ENCODE measurements at places on chromosomes 5 and 9.
A peak's percentile ranks its signal among the peaks of the same experiment; 100 is the strongest.

DNA sequence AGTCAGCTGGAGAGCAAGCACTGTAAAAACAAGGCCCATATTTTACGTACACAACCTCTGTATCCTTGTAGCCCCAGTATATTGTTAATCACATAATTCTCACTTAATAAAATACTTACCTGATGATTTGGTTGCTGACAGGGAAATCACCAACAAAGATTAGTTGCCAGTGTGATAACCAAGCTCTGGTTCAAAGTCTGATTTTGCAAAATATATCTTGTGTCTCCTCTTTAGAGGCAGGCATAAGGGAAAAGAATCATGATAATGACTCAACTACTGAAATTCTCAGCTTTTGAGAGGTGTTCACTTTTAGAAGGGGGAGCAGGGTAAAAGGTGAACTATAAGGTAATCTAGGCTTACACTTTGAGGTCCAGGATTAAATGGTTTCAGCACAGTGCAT lies 351.1 kb upstream of the CD180 start:
- no peak for DNase-seq

DNA sequence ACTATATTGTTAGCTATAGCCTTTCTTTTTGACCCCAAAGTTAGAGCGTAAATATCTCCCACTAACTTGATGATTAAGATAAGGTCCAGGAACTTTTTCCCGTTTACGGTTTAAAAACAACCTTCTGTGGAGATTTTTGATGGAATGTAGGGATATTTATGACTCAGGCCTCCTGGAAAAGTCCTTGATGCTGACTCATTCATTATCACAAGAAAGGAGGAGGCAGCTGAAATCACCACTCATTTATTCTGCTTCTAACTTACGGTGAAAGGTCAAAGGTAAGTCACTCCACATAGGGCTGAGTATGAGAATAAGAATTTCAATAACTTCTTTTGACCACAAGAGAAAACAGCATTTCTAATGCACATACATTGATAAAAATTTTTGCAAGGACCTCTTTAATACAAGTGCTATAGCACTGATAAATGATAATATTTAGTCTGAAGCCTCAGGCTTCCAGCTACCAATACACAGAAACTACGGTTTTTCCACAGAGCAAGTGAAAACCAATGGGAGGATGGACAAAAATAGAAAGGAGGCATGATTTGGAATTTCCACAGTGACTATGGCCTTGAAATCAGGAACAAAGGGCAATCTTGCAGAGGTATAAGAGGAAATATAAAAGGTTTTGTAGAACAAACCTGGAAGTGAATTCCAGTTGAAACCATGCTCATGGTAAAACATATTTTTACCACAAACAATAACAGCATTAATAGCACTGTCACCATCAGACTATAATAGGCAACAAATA lies 146.5 kb downstream of the PPP2R2B start:
- DNase-seq: no peak

DNA sequence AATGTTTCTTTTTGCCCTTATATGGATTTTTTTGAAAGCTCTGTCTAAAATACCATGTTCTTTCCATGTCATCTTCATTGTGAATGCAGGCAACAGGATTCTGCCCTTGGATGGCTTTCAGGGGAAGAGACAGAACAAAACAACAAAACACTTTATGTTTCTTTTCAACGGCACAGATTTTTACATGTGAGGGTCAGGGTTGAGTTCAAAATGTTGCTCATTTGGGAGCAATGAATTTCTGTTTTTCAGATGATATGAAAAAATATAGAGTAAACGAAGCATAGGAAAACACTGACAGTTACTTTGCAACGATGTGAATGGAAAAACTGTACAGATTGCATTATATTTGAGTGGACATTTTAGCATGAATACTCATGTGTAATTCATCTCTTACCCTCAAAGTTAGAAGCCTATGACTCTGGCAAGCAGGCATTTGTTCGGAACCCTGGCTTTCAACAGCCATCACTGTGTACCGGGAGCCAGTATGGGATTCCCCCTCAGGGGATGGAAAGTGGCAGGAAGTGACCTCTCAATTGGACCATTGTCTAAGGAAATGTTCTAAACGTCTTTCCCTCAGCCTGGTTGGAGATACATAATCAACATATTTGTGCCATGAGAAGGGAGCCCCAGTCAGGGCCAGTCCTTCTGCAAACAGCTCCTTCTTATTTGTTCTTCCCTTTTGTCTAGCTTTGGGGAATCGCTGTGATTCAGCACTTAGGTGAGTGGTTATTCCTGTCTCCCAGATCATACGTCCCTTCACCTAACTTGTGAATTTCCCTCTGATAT lies 153.9 kb upstream of the MEF2C start:
- no peak for DNase-seq

- no peak for DNase-seq
Measured at GRCh38 chr5:143443330-143443729, 39.8 kb upstream of the NR3C1 start.

DNA sequence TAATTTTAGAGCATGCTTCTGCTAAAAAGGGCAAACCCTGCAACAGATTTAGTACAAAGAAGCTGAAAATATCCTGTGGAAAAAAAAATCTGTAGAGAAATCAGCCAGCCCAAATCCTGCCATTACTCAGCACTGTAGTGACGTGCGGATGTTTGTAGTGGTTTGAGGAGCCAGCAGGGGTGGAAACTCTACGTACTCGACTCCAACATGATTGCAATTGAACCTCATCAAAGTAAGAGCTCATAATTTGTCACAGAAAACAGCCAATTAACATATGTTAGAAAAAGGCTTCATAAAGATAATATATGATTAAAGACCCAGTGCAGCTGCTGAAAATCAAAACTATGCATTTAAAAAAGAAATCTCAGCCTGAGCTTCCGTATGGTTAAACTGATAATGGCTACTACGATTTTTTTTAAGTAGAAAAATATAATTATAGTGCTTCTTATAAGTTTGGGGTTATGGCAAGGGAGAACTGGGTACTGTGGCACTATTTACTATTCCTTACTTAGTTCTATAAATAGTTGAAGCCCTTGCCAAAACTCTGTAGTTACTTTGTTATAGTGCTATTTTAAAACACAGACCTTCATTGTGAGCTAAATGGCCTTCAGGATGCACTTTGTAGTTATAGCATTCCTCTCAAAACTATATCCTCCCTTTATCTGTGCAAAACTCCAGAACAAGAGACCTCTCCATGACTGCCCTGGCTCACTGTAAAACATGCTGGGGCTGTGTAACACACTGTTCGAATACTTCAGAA lies 49.4 kb downstream of the MEF2C start:
- DNase-seq: peak; percentile 80

- DNase-seq: no peak
Measured at GRCh38 chr9:122383992-122384461, 13.2 kb downstream of the PTGS1 start.

DNA sequence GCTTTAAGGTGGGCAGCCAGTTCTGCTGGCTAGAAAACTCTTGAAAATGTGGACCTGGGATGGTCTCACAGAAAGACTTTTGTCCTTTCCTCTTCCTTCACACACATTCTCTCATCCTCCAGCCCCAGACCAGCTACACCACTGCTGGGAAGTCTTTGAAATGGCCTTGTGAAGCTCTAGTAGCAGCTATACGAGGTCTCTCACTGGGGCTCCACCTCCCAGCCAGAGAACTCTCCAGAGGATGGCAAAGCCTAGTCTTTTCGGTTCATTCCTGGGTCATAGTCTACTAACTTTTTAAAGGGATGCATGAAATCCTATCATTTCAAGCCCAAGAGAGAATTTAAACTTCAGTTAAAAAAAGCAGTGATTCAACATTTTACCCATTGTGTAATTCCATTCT lies 133.9 kb upstream of the ERCC6L2 start:
- DNase-seq: no peak

DNA sequence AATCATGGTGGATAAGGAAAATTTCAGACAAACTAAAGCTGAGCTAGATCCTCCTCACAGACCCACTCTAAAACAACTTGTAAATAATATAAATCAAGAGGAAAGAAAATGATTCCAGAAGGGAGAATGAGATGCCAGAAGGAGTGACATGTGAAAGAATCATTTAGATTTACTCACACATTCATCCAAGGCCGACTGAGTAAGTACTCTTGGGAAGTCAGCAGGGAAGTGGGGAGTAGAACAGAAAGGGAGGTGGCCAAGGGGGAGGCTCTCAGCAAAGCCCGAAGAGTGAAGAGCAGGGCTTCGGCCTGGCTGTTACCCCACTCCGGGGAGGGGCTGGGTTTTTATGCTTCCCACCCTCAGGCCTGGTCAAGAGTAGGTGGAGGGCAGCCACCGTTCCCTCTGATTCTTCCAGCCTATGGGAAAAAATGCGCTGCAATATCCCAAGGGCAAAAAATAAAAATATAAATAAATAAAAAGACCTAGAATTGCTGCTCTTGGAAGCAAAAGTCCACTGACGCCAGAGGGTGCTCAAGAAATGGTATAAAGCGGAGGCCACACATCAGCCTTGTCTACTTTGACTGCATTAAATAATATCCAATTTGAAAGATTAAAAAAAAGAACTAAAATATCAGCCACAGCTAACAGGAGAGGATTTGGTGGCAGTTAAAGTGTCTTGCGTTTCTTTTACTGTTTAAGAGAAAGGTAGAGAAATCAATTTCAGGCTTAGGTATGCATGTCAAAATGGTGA lies 110.2 kb upstream of the COL5A1 start:
- DNase-seq: no peak

DNA sequence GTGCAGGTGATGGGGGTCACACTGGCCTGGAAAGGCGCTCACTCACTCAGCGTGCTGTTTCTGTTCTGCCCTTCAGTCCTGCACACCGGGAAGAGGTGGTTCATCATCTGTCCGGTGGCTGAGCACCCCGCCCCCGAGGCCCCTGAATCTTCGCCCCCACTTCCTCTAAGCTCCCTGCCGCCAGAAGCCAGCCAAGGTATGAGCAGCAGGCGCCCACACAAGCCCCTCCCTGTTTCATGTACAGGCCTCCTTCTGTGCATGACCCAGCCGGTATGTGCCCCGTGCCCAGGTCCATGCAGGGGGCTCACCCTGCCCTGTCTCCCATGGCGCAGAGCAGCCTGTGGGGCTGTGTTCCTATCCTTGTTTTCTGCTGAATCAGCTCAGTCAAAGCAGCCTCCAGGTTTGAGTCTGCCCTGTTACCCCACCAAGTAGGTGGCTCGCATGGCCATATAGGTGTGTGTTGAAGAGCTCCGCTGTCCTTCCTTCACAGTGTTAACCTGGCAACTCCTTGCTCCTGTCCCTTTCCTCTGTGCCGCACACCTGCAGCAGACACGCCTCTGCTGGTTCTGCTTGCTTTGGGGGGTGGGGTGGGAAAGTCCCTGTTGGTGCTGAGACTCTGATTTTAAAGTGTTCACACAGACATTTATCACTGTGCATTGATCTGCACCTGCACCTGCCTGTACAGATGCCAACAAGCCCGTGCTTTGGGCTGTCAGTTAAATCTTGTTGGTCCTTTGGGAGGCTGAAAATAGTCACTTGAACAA lies 84.8 kb downstream of the WNK2 start:
- peak; percentile 93 for DNase-seq

- DNase-seq: no peak
Measured at GRCh38 chr5:107764976-107765804, 94.5 kb upstream of the EFNA5 start.

- DNase-seq: no peak
Measured at GRCh38 chr5:160183075-160183474, 46.2 kb upstream of the FABP6 start.

GRCh38 chr9:35758475-35759050 lies 4.5 kb upstream of the MSMP start:
- DNase-seq: no peak

GRCh38 chr9:15268317-15268716 lies 38.7 kb downstream of the TTC39B start:
- DNase-seq: no peak

DNA sequence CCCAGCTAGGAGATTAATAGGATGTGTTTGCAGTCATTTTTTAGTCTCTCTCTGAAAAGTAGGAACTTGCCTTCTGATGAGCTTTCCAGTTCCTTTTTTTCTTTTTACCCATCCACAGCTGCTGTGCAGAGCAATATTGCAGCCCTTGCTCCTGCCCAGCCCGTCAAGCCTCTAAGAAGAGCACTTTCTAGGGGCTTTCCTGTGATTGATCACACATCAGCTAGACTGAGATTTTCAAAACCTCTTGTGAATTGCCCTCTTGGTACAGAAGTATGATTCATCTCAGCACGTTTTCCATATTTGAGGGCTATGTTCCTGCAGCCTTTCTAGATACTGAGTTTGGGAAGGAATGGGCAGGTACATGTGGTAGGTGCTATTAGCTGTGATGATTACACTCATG lies 93.9 kb downstream of the GALNT10 start:
- peak; percentile 3 for DNase-seq

- DNase-seq: no peak
Measured at GRCh38 chr9:19630760-19631159, 158.1 kb downstream of the SLC24A2 start.

DNA sequence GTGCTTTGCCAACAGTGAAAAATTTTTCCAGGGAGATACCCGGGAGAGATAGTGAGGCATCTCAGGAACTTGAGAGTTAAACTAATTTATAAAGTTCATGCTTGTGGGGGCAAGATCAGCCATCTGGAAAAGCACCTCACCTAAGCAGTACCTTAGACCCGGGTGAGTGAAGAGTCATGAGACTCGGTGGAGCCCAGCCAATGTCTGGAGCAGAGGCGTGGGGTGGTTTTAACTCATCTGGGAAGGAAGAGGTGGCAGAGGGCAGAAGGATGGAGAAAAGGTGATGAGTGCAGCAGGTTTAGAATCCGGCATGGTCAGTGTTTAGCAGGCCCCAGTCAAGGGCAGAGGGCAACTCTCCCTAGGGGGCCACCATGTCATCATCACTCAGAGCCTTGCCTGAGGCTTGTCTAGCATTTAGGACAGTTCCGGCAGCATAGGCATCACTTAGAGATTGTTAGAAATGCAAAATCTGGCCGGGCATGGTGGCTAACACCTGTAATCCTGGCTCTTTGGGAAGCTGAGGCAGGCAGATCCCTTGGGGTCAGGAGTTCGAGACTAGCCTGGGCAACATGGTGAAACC lies 4.3 kb upstream of the RNF183 start:
- DNase-seq: no peak

GRCh38 chr5:118791926-118792734 lies 196.2 kb downstream of the DTWD2 start:
- peak; percentile 81 for DNase-seq

- DNase-seq: no peak
Measured at GRCh38 chr5:74187757-74188156, 452.8 kb downstream of the ENC1 start.

DNA sequence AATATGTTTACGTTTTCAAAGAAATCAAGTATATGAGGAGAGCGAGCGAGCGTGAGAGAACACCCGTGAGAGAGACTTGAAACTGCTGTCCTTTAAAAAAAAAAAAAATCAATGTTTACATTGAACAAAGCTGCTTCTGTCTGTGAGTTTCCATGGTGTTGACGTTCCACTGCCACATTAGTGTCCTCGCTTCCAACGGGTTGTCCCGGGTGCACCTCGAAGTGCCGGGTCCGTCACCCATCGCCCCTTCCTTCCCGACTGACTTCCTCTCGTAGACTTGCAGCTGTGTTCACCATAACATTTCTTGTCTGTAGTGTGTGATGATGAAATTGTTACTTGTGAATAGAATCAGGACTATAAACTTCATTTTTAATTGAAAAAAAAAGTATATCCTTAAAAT lies 97.0 kb downstream of the PDE6A start:
- no peak for DNase-seq

- no peak for DNase-seq
Measured at GRCh38 chr9:91177081-91177480, 184.6 kb downstream of the AUH start.
